ENCODE measurements at places on chromosomes 11 and 22.

GRCh38 chr22:31449506-31449905, 40.1 kb downstream of the EIF4ENIF1 start:
- DNase-seq: no peak

DNA sequence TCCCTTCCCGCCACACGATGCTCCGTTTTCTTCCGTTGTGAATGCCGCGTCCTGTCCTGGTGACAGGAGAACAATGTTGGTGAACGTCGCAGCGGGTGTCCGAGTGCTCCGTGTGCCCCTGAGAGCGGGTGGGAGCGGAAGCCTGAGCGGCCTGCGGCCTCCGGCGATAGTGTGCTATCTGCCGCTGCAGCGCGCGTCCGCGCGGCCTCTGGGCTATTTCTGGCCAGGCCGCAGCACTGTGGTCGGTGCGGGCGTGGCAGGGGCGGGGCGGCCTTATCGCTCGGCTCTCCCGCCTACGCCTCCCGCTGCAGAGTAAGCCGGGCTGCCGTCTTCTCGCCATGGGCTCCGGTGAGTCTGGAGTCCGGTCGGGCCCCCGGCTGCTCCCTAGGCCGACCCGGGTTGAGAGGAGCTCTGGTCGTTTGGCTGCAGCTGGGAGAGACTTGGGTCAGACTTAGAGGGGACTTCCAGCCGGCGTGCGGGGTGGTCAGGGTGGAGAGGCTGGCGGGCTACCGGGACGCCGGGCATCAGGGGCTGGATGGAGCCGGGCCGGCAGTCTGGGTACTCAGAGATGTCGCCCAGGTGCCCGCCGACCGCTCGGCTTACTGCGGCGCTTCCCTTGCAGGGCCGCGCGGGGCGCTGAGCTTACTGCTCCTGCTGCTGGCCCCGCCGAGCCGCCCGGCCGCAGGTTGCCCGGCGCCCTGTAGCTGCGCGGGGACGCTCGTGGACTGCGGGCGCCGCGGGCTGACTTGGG, at the start of gene GP1BB:
TSS of gene GP1BB (plus strand) at position 308 of the 751 bp plus-strand sequence. CDS start at position 339, 31 bp downstream.
- DNase-seq: no peak

GRCh38 chr11:15616130-15617105, 501.7 kb downstream of the INSC start:
- no peak for DNase-seq

DNA sequence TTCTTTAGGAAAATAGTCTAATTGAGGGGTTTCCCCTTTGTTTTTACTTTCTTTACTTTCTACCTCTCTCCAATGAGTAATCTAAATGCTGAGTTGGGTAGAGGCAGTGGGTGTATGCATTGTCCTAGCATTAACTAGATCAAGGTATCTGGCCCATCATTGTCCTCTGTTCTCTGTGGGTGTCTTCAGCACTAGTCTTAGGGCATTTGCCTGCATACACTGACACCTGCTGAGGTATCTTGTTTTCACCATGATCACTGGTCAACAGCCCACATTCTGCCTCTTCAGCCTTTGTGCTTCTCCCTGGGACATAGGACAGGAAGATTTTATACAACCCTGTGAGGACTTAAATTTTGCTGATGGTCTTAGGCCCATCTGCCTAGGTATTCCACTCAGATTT, 371.1 kb downstream of the RAB38 start:
- no peak for DNase-seq

DNA sequence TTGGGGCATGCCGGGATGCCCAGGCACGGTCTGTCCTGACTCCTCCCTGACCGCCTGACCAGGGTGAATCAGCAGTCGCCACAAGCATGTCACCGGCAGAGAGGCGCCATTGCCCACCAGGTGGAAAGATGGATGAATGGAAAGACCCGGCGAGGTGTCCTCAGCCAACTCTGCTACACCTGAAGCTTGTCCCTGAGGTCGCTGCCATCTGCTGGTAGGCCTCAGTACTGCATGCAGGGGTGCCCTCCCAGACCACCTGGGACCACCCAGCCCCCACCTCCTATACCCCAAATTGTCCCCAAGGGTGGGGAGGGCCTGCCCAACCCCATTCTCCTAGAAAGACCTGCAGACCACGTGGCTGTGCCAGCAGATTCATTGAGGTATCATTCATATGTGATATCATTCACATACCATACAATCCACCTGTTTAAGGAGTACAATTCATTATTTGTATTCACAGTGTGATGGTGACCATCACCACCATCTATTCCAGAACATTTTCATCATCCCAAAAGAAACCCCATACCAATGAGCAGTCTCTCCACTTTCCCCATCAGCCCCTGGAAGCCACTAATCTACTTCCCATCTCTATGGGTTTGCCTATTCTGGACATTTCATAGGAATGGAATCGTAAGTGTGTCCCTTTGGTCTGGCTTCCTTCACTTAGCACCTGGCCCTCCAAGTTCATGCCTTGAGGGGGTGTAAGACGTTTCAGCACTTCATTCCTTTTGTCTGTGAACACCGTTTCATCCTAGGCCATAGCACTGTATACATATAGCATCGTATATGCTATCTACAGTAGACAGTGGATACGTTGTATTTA, 17.5 kb downstream of the FGF3 start:
- no peak for DNase-seq

DNA sequence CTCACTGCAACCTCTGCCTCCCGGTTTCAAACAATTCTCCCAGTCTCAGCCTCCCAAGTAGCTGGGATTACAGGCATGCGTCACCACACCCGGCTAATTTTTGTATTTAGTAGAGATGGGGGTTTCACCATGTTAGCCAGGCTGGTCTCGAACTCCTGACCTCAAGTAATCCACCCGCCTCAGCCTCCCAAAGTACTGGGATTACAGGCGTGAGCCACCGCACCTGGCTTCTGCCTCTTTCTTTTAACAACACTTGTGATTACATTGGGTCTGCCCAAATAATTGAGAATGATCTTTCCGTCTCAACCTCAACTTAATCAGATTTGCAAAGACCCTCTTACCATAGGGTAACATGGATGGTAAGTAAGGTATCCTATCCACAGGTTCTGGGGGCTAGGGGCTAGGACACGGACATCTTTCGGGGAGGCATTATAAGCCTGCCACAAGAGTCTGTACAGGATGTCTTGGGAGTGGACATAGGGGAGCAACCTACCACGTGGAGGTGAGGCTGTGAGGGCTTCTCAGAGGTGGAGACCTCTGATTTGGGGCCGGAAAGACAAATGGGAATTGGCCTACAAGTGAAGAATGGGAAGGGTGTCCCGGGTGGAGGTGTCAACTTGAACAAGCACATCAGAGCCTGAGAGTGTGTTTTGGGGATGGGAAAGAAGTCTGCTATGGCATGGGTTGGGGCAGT, 2.7 kb upstream of the CBX6 start:
- DNase-seq: no peak

DNA sequence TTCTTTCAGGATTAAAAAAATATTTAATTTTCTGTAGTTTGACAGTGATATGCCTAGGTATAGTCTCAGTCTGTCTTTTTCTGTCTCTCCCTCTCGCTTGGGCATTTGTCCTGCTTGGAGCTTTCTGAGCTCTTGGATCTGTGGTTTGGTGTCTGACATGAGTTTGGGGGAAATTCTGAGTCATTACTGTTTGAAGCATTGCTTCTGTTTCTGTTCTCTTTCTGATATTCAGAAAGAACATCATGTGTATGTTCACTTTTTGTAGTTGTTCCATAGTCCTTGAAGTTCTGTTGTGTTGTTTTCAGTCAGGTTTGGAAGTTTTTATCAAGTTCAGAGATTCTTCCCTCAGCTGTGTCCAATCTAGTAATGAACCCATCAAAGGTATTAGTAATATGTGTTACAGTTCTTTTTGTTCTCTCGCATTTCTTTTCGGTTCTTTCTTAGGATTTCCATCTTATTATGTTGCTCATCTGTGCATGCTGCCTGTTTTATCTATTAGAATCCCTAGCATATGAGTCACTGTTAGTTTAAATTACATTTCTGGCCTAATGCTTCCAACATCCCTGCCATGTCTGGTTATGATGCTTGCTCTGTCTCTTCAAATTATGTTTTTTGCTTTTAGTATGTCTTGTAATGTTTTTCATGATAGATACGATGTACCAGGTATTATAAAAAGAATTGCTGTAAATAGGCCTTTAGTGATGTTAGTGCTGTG, 48.4 kb downstream of the DDX10 start:
- no peak for DNase-seq

- no peak for DNase-seq
Measured at GRCh38 chr11:88420165-88420791, 82.7 kb upstream of the CTSC start.

GRCh38 chr22:46592390-46592872, 27.8 kb upstream of the GRAMD4 start:
- no peak for DNase-seq

- no peak for DNase-seq
Measured at GRCh38 chr22:43587574-43587973, 175.8 kb downstream of the MPPED1 start.

DNA sequence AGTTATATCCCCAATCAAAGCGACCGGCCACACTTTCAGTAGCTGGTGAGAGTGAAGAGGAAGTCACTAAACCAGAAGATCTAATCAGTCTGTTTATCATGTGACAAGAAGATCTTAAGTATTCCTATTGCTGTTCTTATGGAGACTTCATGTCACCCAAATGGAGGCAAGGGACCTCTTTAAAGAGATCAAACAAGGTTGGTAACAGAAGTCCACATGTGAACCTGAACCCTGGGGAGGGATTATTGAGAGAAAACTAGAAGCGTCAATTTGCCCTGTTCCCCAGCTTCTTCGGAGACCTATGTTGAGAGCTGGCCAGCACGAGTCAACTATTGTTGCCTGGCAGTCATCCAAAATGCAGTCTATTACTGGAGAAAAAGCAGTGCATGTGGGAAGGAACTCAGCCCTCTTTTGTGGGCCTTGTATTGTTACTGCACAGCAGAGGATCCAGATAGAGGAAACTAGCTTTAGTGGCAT, 76.9 kb upstream of the CTSC start:
- DNase-seq: no peak

DNA sequence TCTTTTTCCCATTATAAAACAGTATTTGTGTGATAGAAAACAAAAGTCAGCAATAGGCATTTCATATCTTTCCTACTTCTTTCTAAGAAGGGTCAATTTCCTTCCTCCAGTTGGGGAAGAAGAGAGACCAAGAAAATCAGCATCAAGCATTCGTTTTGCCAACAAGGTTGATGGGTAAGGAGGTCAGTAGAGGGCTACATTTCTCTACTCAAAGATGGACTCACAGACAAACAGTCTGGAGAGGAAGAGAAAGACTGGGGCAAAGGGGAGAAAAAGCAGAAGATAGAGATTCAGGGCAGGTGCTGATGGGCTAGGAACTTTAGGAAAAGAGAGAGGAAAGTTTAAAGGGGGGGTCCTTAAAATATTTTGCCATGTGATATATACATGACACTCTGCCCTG, 8.6 kb upstream of the MTNR1B start:
- DNase-seq: no peak

DNA sequence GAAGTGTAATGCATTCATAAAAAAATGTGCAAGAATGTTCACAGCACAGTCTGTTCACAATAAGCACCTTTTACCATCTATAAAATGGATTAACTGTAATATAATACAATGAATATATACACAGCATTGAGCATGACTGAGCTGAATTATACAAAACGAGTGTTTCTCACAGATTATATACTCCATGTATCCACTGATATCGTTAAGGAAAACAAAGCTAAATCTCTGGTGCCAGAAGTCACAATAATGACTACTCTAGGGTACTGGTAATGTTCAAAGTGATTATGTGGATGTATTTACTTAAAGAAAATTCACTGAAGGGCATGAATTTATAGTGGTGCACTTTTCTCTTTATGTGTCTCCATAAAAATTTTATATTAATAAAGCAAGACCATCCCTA, 33.2 kb downstream of the ACAT1 start:
- DNase-seq: no peak

DNA sequence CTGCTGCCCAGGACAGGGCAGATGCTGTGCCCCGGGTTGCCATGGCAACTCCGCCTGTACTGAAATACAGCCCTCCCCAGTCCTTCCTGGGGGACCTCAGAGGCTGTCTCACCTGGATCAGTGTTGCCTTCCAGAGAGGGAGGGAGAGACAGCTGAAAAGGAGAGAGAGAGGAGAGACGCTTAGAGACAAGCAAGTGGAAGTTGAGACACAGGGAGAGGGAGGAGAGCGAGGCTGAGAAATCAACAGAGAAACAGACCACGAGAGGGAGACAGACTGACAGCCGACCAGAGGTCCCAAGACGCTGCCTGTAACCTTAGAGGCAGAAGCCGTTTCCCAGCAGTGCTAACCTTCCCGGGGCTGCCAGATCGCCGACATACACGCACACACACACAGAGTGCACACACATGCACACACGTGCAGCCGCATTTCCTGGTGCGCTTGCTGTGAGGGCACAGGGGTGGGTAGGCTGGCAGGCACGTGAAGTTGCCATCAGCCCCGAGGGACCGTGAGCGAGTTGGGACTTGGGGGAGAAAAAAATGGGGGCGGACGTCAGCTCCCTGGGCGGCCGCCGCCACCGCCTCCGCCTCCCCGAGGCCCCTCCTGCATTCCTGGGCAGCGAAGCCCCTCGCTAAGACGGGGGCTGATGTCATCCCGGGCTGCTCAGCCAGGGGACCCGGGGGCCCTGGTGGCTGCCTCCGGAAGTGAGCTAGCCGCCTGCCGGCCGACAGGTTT, 88.6 kb upstream of the CRYBB3 start:
- peak; percentile 66 for DNase-seq

- DNase-seq: no peak
Measured at GRCh38 chr11:35185696-35186095, 46.7 kb downstream of the CD44 start.

- DNase-seq: no peak
Measured at GRCh38 chr11:4065601-4066377, 28.8 kb upstream of the RRM1 start.

- DNase-seq: no peak
Measured at GRCh38 chr22:25572708-25573171, 8.3 kb downstream of the GRK3 start.

- peak; percentile 5 for DNase-seq
Measured at GRCh38 chr11:17019232-17019631, 5.0 kb upstream of the PLEKHA7 start.

DNA sequence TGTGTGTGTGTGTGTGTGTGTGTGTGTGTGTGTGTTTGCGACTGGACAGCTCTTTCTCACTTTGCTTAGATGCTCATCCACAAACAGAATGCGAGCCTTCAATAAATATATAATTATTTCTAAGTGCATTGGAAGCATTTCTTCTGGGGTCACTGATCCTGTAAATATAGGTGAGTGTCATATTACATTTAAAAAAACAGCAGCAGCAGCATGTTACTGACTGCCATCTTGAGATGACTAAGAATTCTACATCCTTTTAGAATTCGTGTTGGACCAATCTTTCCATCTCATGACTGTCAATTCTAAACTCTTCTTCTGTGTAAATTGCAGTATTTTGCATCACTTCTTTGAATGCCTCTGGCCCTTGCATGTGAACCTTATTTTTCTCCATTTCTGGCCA, 238.0 kb upstream of the DDI1 start:
- peak; percentile 17 for DNase-seq

- no peak for DNase-seq
Measured at GRCh38 chr22:50691521-50691920, 18.9 kb downstream of the SHANK3 start.

GRCh38 chr11:123526027-123526805, 96.1 kb downstream of the GRAMD1B start:
- DNase-seq: no peak

GRCh38 chr11:117831661-117832415, 7.3 kb upstream of the FXYD2 start:
- DNase-seq: no peak

All from NCI-H2227 treated with DMSO at 0.1 percent for 48 hours (cell line).